ENCODE measurements at places on chromosomes 2 and 18.
A peak's percentile ranks its signal among the peaks of the same experiment; 100 is the strongest.

DNA sequence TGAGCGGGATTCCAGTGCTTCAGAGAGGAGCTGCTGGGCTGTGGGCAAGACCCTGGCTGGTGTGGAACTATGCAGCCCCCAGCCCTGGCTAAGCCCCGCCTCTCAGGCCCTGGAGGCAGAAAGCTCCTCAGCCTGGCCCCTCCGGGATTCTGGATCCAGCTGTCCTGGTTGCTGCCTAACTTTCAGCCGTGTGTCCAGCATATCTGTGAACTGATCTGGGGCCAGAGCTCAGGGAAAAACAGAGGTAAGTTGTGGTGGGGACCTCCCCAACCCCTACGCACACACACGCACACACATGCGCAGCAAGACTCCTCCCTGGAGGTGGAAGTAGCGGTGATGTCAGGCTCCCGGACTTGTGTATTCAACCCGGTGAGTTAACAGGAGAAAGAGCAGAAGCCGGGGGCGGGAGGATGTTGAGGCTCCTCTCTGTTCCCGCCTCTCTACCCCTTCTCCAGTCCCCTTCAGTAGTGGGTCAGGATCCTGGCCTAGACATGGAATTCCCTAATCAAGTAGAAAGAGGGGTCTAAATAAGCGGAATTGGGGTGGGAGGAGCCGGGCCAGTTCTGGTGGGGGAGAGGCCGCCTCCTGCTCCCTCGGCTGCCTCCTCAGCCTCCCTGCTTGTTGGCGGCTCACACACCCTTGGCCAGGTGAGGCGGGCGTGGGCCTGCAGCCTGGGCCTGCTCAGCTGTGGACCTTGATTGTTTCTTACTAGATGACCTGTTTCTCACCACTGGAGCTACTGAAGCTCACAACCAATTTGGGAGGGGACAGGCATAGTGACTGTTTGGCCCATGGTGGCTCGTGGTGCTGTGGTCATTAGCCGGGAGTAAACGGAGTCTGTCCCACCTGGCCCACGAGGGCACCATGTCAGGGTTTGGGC, 33.4 kb downstream of the SIX2 start:
- no peak for DNase-seq

GRCh38 chr2:172496160-172496608, 59.7 kb upstream of the PDK1 start:
- no peak for DNase-seq

DNA sequence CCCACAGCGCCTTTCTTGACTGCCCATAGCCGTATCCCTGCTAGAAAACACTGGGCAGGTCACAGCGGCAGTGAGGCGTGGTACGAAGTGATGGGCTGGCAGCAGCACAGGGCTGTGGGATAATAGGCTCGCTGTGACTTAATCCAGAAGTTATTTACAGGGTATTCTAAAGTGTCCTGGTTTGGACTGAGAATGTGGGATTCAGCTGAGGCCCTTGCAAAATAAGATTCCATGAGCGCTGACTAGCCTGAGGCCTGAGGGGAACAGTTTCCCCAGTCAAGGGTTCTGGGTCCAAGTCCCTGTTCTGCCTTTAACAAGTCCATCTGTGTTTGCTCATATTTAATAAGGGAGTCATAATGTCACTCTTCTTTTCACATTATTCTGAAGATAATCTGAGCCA, 34.6 kb downstream of the SETBP1 start:
- peak; percentile 73 for DNase-seq

DNA sequence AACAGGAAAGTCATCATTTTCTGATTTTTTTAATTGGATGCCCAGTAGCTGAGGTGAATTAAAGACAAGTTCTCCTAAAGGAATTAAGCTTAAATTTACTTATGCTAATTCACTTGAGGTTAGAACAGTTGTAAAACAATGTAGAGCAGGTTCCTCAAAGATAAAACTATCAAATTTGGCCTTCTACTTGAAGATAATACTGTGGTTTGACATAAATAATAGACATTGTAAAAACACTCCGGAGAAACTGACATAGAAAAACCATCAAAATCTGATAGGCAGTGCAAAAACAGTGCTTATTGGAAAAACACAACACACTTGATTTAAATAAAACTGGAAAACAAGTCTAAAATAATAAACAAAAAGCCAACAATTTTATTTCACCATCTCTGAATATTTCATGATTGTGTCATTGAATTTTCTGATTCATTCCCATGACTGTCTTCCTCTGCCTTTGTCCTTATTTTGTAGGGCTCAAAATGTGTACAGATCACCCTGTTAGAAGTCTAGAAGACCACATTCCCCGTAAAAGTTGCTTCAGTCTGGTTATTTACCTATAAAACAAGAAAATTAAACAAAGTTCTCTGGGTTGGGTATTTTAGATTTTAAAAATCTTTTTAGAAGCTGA, 28.3 kb upstream of the SLC40A1 start:
- DNase-seq, result no peak

DNA sequence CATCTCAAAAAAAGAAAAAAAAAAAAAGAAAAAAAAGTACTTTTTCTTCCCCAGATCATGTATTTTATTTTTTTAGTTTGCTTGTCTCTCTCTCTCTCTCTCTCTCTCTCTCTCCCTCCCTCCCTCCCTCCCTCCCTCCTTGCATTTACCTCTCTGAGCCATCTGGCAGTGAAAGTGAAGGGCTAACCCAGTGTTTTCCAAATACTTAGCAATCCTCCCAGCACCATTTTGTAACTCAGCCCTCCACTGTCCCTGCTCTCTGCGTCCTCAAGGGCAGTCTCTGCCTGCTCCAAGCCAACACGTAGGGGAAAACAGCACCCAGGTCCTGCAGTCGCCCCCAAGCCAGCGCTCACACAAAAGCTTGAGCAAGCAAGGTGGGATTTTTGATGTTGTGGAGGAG, 19.6 kb upstream of the TEX44 start:
- DNase-seq, result no peak

GRCh38 chr2:121386707-121387106, 101.7 kb upstream of the TFCP2L1 start:
- no peak for DNase-seq

GRCh38 chr2:85935746-85936208, 47.0 kb upstream of the ST3GAL5 start:
- DNase-seq, result no peak

GRCh38 chr2:69742322-69742952, 503 bp downstream of the ANXA4 start:
- no peak for DNase-seq

GRCh38 chr18:55587418-55588110, 428 bp downstream of the TCF4 start:
- DNase-seq, result peak; percentile 48

DNA sequence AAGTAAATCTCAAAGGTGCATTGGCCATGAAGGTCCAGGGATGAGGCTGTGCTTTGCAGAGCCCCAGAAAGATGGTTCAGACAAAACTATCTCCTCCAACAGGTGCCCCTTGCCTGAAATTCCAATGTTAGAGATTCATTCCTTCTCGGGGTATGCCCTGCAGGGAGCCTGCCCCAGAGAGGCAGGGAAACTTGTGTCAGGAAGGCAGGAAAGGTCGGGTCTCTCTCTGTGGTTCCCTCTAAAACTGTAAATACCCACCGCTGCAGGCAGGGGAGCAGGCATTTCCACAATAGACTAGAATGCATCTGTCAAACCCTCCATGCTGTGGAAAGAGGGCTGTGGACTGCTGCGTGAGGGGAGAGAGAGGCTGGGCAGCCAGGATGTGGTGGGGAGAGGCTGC, 207.8 kb upstream of the SMAD2 start:
- DNase-seq, result no peak

- peak; percentile 85 for DNase-seq
These were observed 115.3 kb upstream of the RIOK3 start for GRCh38 chr18:23337599-23338444.

DNA sequence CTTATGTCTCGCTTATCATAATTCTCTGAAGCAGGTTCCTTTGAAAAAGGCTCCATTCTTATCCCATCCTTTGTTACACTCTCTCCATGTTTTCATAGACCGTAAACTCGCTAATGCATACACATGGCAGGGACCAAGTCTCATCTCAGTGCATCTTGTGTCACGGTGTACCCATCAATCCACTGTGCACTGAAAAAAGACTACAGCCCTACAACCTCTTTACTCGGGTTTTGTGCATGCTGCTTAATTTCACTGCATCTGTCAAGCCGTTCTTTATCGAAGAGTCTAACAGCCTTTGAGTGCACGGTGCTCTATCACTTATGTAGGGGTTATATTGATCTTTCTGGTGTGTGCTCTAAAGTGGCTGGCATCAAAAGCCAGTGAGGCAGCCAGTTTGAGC, 302.9 kb upstream of the ERBB4 start:
- DNase-seq, result no peak
